ENCODE measurements at places on chromosomes 6 and 20.

GRCh38 chr20:37265152-37265551 is 3.5 kb upstream of the GHRH start:
- no peak for DNase-seq

DNA sequence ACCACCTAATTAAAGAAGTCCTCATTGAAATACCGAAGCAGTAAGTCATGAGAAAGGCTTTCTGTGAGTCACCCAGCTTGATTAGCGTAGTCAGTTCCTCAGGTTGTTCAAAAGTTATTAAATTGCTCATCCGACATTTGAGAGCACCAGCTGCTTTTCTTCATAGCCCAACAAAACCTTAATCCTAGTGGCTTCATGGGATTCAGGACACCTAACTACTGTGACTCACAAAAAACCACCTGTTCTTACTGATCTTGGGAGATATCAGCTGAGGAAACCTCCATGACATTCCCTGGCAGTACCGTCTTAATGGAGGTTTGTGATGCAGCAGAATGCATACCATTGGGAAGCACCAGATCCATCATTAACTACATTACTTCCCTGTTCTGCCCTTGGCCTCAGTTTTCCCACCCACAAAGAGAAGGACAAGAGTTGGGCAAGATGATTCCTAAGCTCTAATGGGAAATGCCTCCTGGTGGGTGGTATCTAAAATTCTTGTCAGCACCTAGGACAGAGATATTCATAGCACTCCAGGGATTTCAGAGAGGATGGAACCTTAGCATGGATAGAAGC is 103.8 kb downstream of the KHDC1L start:
- peak; percentile 40 for DNase-seq

DNA sequence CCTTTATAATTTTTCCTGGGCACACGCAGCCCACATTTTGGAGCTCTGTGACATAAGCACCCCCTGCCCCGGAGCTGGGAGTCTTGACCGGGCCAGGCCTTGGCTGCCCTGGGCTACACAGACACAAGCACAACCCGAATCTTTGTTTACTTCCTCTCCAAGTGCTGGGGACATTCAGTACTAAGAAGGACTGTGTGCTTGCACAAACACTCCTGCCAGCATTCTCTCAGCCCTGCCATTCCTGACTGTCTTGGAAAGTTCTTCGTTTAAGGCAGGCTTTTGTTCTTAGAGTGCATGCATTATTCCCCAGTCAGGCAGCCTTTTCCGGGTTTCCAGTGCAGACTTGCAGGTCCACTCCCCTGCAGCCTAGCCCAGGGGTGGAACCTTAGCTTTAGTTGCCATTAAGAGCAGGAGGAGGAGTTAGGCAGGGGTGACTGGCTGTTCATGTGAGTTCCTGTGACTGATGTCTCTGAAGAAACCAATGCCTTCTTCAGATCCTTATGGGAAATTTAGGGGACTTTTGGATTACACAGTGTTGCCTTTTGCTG is 28.6 kb downstream of the FOXO3 start:
- peak; percentile 78 for DNase-seq

- DNase-seq: no peak
Measured at GRCh38 chr6:148491638-148492251, 149.1 kb downstream of the SASH1 start.

- DNase-seq: no peak
Measured at GRCh38 chr6:3398755-3399696, 57.8 kb downstream of the SLC22A23 start.

DNA sequence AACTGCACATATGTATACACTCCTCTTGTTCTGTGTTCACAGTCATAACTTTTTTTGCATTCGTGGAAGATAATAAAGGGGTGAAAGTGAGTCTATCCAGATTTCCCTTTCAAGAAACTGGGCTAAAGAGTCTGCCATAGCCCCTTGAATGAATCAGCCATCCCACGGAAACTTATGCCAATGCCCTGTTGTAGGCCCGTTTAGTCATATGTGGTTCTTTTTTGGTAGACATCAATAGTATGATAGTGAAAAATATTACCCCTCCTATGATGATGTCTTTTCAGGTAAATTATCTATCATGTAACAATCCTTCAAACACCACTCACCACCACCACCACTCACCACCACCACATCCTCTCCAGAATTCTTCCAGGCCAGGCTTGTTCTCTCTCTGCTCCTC is 99.9 kb upstream of the MYLIP start:
- no peak for DNase-seq

- peak; percentile 47 for DNase-seq
Measured at GRCh38 chr6:128600397-128600951, 80.1 kb upstream of the PTPRK start.

- DNase-seq: peak; percentile 49
Measured at GRCh38 chr6:20092071-20092566, 120.2 kb downstream of the MBOAT1 start.

- no peak for DNase-seq
Measured at GRCh38 chr6:16480763-16481560, 242.6 kb downstream of the GMPR start.

- no peak for DNase-seq
Measured at GRCh38 chr6:99446076-99446475, 21.0 kb upstream of the PNISR start.

DNA sequence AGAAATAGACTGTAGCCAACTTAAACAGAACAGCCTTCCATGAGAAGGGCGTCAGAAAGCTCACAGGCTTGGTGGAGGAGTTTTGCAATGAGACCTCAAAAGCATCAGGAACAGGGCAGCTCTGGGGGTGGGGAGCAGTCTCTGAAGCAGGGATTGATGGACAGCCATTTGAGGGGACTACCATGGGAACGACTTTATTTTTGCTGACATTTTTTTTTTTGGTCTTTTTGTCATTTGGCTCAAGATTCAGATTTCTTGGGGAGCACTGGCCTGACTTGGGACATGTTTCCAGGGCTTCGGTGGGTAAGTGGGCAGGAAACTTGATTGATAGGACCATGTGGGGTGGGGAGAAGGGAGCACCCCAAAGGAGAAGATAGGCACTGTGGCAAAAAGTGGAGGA is 32.1 kb upstream of the SCP2D1 start:
- DNase-seq: no peak

- no peak for DNase-seq
Measured at GRCh38 chr6:166774770-166775169, 147.7 kb upstream of the RPS6KA2 start.

DNA sequence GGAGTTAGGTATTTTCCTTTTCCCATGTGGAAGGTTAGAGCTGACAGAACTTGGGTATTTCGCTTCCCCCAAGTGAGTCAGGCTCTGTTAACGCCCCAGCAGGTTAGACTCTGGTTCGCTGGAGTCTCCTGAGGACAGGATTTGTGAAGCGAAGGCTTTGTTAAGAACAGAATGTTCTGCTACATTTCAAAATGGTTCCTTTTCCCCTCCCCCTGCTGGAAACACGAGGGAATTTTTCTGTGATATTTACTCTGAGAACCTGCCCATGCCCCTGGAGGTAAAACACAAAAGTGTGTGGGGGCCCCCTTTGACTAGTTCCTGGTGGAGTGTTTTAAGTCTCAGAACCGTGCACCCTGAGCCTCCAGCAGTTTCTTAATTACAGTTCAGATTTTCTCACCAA is 731.4 kb upstream of the CITED2 start:
- no peak for DNase-seq

DNA sequence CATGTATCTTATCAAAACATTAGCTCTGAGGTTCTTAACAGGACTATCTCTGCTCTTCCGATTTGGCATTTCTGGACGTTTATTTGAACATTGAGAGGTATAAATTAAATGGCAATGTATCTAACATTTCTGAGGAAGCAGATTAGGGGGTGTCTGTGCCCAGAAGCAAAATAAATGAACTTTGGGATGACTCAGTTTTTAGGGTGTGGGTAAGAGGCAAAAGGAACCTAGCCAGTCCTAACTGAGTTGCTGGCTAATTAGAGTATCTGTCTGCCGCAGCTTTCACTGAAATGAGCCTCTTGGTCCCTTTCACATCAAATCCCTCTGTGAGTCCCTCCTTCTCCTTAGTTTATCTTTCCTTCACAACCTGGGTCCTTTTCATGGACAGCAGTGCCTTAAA is 1.1 kb downstream of the RNF144B start:
- DNase-seq: no peak

DNA sequence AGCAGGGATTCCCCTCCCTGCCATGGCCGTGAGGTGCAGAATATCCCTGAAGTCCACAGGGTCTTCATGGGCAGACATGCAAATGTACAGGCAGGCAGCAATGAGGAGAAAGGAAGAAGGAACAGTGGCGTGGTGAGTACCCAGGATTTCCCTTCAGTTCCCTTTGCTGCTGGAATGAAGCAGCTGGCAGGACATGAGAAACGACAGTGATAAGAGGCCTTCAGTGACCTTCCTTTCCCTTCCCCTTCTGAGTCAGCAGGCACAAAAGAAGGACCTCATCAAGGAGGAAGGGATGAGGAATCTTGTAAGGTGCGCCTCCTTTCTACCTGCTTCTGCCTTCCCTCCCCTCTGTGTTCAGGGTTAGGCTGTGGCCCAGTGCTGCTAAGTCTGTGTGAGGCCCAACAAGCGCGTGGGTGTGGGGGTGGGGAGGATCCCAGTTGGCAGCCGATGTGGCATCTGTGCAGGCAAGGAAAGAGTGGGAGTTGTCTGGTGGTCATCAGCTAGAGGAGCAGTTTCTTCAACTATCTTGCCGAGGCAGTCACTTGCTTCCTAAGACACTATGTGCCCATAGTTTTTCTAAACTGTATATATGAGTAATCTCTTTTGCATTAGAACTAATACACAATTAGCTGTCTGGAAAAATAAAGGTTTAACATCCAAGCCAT is 29.5 kb upstream of the FBXO9 start:
- no peak for DNase-seq

DNA sequence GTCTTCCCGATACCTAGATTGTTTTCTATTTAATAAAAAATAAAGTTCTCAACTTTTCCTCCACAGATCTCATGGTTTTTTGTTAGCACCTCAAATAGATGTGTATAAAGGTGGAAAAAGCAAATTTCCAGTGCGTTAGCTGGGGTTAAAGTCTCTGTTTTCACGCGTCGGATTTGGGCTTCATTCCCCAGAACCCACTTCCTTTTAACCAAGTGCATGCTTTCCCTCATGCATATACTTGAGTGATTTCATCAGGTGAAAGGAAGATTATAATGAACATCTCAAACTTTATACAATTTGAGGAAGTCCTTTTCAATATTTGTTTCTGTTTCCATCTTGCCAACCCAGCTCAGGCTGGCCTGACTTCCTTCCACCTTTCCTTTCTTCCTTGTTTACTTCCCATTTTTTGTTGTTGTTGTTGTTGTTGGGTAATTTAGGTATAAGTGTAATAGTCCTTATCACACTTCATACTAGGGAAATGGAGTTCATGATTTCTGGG is 43.9 kb upstream of the GGTLC1 start:
- no peak for DNase-seq

GRCh38 chr6:137121401-137121997 is 51.9 kb downstream of the IL22RA2 start:
- DNase-seq: no peak

- no peak for DNase-seq
Measured at GRCh38 chr6:38796850-38797249, 81.7 kb downstream of the DNAH8 start.

- DNase-seq: no peak
Measured at GRCh38 chr20:58235010-58235409, 6.6 kb upstream of the ANKRD60 start.

GRCh38 chr6:128144320-128144719 is 243.5 kb upstream of the THEMIS start:
- no peak for DNase-seq

DNA sequence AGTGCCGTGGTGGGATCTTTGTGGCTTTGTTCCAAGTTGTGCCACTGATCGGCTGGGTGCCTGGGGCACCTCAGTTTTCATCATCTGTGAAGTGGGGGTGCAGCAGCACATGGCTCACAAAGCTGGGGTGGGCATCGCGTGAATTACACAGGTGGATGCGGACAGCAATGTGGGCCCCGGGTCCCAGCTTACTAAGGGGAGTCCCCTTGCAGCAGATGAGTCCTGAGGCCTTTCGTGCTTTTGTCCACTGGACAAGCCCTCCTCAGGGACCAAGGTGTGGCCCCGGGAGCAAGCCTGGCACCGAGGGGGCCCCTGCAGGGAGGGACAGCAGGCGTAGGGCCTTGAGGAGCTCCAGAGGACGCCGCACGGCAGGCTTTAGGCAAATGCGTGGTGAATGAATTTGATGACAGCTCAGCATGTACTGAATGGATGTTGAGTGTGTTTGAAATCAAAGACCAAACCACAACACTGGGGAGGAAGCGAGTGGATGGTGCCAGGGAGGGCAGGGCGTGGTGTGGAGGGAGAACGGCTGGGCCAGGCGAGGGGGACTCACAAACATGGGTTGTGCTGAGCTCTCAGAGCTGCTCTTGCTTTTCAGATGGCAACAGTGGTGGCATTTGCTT is 53.2 kb downstream of the IRF4 start:
- no peak for DNase-seq

- DNase-seq: no peak
Measured at GRCh38 chr20:63022501-63022900, 15.7 kb upstream of the BHLHE23 start.

- peak; percentile 90 for DNase-seq
Measured at GRCh38 chr6:20542927-20543602, 8.8 kb downstream of the CDKAL1 start.

GRCh38 chr6:25242567-25242966 is 36.6 kb upstream of the CARMIL1 start:
- no peak for DNase-seq

- no peak for DNase-seq
Measured at GRCh38 chr6:145292066-145292465, 443.3 kb downstream of the EPM2A start.

DNA sequence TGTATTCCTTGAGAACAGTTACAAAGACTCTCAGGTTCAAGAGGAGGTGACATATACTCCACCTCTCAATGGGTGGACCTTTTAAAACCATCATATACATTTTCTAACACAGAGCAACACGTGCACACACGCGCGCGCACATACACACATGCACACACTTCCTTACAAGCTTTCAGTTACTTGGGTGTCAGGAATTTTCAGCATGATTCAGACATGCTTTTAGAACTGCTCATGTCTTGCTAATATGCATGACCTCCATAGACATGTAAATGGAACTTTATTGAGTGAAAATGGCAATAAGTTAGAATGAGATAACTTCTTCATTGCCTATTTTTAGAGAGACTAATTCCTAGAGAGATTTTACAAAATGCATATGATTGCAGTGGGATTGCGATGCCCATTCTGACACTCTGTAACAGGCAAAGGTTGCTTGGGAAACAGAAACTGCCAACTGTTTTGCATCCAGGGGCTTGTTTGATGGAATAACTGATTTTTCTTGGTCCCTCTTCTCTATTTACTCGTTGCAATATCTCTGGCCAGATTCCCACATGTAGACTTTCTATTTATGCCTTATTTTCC is 531.4 kb upstream of the RNF217 start:
- DNase-seq: no peak

Data from PC-9 (cell line).